ENCODE measurements at places on chromosomes 13 and 19.

GRCh38 chr13:28316129-28316528 lies 177.8 kb downstream of the PAN3 start:
- no peak for DNase-seq

DNA sequence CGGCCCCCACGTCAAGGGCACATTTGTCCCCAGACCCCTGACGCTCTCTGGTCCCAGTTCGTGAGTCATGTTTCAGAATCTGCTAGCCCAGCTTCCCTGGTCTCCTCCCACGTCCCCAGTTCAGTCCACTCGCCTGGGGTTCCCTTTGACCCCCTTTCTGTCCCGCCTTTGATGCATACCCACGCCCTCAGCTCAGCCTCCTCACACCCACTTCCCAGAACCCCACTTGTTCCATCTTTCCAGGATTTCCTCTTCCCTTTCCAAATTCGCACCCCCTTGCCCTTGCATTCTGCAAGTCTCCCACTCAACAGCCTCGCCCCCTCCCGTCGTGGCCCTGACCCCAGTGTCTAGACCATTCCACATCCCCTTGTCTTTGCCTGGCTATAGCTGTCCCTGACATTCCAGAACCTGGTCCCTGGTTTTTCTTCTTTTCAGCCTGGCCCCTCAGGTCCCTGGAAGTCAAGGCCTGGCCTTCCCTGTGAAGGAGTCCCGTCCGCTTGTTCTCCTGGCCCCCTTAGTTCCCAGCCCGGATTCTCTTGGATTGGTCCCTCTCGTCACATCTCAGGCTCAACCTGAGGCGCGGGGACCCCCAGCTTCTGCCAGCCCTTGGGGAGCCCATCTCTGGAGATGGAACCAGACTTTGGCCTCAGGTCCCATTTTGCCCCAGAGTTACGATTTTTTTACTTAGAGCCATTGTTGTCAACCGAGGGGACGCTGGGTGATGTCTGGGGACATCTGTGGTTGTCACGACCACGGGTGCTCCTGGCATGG lies 1.3 kb downstream of the NCLN start:
- DNase-seq: no peak

DNA sequence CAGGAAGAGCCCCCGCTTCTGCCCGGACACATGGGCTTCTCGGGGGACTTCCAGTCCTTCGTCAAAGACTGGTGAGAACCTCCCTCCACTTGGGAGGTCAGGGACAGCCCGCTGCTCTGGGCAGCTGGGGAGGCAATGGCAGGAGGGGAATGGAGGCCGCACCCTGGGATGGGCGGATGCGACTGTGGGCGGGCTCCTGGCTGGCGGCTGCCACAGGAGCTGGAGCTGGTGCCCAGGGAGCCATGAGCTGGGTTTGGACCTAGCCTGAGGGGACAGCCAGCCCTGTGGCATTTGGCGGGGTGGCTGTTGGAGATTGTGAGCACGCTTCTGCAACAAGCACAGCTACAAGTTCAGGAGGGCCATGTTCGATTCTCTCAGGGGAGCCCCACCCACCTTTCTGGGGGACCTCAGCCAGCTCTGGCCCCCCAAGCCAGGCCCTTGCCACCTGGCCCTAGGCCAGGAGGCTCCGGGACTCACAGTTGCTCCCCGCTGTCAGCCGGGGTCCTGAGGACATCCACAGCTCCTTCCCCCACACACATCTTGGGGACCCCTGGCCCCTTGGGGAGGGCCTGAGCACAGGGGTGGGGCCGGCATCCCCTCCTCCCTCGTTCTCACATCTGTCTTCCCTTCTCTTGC lies 3.0 kb upstream of the TGFBR3L start:
- DNase-seq: no peak

DNA sequence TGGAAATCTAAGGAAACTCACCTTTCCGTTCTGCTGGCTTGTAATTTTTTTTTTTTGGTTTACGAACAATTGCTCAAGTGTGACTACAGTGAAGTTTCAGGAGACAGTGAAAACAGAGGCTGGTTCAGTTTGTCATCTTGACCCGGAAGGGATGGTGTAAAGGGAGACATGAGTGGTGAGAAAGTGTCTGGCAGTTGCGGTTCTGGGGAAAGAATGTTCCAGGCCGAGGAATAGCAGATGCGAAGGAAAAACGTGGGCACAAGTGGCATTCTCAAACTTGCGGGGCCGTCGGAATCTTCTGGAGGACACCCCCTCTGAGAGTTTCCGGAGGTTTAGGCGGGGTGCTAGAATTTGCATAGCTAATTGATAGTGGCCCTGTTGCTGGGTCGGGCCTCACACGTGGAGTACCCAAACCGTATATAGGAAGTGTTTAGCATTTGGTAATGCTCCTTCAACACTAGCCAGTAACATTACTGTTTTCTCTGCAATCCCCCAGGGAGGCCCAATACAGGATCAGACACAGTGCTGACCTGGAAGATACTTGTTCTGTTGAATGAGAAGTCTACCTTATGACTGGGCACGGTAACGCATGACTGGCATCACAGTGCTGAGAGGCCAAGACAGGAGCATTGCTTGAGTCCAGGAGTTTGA lies 2.8 kb upstream of the TNFSF9 start:
- DNase-seq: no peak

GRCh38 chr19:33649627-33650305 lies 28.0 kb downstream of the CHST8 start:
- no peak for DNase-seq

DNA sequence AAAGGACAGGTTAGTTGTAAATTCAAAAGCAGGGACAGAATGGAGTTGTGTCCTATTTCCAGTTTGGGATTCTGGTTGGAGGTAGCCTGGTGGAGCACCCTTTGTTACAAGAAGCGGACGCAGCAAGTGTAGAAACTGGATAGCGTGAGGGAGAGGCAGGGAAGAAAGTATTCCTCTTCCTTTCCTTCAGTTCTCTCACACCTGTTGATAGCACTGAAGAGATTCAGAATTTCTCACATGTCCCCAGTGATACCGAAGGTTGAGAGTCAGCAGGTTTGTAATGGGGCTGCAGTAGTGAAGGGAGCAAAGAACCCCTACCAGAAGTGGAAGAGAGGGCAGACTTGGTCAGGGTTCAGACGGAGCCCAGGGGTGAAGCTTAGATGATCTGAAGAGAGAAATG lies 399.2 kb downstream of the SPRY2 start:
- no peak for DNase-seq

DNA sequence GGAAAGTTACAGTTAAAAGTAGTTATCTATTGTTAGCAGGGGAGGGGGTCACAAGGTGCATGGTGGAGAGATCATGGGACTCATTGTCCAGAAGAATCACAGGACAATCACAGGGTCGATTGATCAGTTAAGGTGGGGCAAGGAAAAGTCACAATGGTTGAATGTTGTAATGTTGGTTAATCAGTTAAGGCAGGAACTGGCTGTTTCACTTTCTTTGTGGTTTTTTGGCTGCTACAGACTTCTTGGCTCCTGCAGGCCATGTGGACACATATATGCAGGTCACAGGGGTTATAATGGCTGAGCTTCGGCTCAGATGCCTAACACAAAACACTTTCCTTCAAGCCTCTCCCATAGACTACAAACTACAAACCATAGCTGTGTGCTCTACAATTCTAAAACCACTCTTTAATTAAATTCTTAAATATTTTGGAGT lies 6.9 kb upstream of the ZNF431 start:
- no peak for DNase-seq

- no peak for DNase-seq
Measured at GRCh38 chr19:32674153-32674930, 638 bp downstream of the ANKRD27 start.

- DNase-seq: no peak
Measured at GRCh38 chr13:97367016-97367822, 66.8 kb upstream of the RAP2A start.

GRCh38 chr13:97422118-97423054 lies 11.6 kb upstream of the RAP2A start:
- no peak for DNase-seq

- DNase-seq: no peak
Measured at GRCh38 chr13:91417660-91418325, 19.4 kb downstream of the GPC5 start.

GRCh38 chr19:44111910-44112463 lies 1.2 kb upstream of the ZNF225 start:
- DNase-seq: no peak

- no peak for DNase-seq
Measured at GRCh38 chr13:31351376-31351775, 151.6 kb downstream of the B3GLCT start.

DNA sequence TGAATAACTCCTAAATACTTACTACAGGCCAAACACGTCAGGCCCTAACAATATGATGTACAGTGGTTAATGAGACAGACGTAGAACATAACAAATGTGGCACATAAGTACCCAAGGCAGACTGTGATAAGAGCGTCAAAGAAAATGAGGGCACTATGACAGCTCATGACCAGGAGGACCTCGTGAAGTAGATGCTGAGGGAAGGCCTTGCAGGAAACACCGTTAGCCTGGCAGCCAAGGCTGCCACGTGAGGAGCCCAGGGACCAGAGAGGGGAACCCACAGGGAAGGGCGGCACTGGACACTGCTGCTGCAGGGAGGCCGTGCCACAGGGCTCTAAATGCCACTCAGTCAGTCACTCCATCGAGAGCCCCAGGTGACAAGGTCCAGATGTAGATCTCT lies 5.7 kb downstream of the TUBGCP3 start:
- DNase-seq: no peak

GRCh38 chr13:71437704-71438103 lies 429.3 kb downstream of the DACH1 start:
- DNase-seq: no peak

GRCh38 chr19:57886046-57886445 lies 2.8 kb downstream of the ZNF814 start:
- DNase-seq: no peak

- DNase-seq: no peak
Measured at GRCh38 chr13:92842145-92842544, 384.5 kb upstream of the GPC6 start.

- DNase-seq: no peak
Measured at GRCh38 chr19:28887920-28888618, 324.9 kb downstream of the UQCRFS1 start.

GRCh38 chr19:16594131-16594586 lies 21.9 kb upstream of the SLC35E1 start:
- peak; percentile 48 for DNase-seq

DNA sequence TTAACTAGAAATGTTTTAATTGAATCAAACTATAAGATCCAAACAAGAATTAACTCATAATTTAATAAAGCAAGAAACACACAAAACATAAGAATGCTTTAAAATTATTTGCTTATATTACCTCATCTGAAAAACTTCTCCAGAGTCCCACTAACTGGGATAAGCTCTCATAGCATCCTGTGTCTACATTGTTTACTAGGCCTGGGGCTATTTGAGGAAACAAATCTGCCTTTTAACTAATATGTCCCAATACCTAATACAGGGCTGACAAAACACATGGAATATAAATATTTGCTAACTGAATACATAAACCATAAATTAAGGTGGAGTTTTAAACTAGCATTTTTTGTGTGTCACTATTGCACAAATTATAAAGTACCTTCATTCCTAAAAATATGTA lies 1399.8 kb upstream of the SLC10A2 start:
- no peak for DNase-seq

DNA sequence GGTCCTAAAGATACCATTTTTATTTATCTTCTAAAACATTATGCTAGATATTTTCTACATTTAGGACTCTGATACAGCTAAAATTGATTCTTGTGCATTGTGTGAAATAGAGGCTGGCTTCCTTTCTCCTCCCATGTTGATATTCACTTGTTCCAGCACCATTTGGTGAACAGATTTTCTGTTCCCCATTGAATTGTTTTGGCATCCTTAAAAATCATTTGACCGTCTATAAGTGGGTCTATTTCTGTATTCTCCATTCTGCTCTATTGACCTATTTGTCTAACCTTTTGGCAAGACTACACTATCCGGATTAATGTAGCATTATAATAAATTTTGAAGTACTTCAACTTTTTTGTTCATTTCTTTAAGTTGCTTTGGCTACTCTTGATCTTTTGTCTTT lies 2689.2 kb downstream of the PCDH9 start:
- DNase-seq: no peak

- DNase-seq: no peak
Measured at GRCh38 chr19:19202707-19203011, 555 bp downstream of the NR2C2AP start.

DNA sequence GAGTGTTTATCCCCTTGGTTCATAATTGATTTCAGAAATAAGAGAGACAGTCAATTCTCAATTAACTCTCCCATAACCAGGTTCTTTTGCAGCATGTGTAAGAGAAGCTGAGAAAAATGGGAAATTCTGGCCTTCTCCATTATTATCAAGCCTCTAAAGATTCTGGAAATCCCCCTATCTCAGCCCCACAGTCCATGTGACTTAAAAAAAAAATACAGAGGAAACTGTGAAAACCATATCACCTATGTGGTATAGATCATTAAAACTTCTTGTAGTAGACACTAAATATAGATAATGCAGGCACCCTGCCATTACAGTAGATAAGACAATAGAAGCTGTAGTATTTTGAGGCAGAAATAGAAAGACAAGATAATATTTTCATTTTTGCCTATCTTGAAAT lies 34.3 kb upstream of the SOHLH2 start:
- DNase-seq: no peak

GRCh38 chr13:59352600-59352999 lies 811.1 kb downstream of the DIAPH3 start:
- no peak for DNase-seq

DNA sequence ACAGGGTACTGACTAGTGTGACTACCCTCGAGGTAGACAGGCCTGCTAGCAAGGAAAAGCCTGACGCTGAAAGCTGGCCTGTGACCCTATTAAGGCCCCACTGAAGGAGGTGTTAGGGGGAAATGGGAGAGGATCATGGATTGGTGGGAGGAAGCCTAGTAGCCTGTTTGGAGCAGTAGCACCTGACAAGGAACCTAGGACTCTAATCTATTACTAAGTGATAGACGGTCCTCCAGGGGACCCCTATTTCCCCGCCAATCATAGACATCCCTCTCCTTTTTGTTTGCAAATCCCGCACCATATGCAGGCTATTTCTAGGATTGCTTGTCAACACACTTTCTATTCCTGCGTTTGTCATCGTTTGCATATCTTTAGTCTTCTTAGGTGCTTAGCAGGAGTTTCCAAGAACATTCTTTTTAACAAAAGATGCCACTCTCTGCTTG lies 1338.8 kb upstream of the MIR17HG start:
- no peak for DNase-seq

DNA sequence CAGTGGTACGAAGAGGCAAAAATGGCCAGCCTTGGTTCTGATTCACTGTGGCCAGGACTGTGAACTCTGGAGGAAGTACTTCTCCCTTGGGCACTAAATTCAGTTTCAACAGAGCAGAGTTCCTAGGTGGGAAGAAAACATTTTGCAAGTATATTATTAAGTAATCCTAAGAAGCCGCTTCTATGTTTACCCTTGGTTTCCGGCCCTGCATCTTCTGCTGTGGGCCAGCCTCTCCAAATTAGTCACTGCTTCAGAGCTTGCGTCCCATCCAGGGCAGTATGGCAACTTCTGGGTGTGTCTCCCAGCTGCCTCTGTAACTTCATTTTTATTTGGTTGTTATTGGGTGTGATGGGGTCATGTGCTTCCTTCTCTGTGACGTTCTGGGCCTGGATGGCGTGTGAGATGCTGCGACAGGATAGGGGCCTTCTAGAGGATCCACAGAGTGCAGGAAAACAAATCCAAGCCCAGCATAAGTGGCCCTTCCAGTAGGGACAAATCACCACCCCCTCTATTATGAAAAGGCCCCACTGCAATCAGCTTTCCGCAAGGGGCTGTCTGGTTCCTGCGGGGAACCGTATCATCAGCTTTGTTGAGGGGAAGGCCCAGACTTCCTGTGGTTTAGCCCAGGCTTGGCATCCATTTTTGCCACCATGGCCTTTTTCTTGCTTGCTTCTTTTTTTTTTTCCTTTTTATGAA lies 55.1 kb upstream of the C1QTNF9 start:
- DNase-seq: peak; percentile 42
